ENCODE measurements at places on chromosomes 3 and 15.

DNA sequence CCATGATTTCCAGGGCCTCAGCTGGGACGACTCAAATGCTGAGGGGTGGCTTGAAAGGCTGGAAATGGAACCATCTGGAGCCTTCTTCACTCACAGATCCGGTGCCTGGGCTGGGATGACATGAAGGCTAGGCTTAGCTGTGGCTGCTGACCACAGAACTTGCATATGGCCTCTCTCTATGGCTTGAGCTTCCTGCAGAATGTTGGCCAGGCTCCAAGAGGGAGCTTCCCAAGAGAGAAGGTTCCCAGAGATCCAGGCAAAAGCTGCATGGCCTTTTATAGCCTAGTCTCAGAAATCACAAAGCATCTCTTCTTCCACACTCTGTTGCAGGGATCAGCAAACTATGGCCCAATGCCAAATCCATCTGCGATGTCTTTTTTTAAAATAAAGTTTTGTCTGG lies 44.8 kb downstream of the GATM start:
- no peak for DNase-seq

GRCh38 chr3:146781059-146781458 lies 175.9 kb upstream of the PLSCR5 start:
- no peak for DNase-seq

DNA sequence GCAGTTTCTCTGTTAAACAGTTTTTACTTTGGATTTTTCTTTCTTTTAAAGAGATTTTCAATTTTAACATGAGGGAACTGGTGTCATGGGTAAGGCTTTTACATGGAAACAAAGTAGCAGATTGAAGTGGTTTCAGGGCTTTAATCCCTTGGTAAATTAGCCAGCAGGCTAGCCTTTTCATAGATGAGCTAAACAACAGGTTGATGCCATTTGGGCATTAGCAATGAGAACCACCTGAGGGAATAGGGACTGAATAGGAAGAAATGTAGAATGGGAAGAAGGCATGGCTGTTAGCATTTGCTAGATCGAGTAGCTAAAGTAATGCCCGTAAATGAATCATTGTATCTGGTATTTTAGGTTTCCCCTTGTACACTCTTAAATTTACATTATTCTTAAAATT lies 165.5 kb upstream of the MLF1 start:
- DNase-seq = no peak

DNA sequence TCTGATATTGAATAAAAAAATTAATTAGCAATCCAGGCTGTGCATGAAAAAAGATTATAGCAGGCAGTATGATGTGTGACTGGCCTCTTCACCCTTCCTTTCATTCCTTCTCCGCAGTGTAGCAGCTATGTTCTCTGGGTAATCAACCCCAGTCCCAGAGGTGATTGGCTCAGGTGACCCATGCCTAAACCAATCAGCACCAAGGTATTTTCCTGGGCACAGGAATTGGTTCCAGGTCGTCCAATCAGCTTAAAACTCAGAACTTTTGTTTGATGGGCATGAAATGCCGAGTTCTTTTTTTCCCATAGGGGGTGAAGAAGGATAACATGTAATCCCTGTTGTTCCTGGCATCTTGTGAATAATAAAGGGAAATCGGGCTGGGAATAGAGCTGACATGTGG lies 5.8 kb upstream of the BNC1 start:
- no peak for DNase-seq

- DNase-seq = no peak
Measured at GRCh38 chr15:64548235-64548634, 87.9 kb downstream of the ZNF609 start.

GRCh38 chr3:32910954-32911353 lies 40.5 kb upstream of the CCR4 start:
- DNase-seq = no peak

DNA sequence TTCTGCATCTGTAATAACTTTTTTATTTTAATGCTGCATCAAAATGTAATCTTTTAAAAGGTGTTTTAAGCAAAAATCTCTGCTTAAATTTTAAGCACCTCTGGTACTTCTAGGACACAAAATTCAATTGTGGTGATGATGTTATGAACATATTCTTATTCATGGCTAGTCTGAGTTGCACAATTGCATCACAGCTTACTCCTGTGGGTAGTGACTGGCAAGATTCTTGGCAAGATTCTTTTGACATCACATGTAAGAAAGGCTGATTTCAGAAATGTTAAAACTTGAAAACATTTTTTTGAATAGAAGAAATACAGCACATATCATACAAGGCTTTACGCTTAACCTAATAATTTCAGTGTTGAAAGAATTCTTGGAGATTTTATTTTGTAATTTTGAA lies 35.7 kb downstream of the IQCH start:
- DNase-seq = no peak

DNA sequence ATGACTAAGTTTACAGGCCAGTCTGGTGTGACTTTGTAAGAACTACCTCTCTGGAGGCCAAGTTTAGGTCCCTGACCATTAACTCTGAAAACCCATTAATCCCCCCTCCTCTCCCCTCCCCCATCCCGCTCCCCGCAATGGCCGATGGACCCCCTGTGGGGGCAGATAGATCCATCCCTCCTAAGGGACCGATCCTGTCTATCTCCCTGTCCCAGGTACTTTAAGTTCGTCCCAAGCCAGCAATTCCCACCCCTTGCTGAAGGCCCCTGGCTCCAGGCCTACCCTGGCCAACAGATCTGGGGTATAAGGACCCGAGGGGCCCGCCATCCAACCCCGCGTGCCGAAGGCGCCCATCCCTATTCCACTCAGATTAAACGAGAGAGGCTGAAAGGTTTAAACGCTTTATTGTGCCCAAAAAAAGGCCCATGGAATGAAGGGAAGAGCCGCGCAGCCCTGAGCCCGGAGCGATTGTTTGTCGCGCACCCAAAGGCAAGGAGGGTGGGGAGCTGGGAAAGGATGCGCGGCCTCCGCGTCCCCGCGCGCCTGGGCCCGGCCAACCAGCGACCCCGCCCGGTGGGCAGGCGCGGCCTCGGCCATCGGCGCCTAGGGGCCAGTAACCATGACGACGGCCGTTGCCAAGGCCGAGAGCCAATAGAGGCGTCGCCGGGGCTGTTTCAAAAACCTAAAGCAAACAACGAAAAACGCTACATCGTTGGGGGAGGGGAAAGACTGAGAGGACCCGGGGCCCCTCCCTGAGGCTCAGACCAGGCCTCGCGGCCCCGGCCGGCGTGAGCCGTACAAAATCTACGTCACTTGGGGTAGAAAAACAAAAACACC lies 35.9 kb downstream of the HMCES start:
- no peak for DNase-seq

DNA sequence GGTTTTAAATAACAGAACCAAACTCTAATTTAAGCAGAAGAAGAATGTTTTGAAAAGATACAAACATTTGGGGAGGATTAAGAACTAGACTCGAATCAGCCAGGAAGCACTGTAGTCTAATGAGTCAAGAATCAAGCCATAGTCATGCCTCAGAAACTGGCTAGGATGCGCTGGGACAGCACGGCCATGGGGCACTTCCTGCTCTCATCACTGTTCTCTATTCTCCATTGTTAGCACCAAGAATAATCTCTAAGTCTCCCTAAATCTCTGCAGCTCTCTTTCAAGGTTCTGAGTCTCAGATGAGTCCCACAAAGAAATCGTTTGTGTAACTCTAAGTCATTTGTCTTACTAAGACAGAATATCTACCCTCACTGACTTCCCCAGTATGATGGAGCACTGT lies 399.0 kb upstream of the KCNMB2 start:
- no peak for DNase-seq

DNA sequence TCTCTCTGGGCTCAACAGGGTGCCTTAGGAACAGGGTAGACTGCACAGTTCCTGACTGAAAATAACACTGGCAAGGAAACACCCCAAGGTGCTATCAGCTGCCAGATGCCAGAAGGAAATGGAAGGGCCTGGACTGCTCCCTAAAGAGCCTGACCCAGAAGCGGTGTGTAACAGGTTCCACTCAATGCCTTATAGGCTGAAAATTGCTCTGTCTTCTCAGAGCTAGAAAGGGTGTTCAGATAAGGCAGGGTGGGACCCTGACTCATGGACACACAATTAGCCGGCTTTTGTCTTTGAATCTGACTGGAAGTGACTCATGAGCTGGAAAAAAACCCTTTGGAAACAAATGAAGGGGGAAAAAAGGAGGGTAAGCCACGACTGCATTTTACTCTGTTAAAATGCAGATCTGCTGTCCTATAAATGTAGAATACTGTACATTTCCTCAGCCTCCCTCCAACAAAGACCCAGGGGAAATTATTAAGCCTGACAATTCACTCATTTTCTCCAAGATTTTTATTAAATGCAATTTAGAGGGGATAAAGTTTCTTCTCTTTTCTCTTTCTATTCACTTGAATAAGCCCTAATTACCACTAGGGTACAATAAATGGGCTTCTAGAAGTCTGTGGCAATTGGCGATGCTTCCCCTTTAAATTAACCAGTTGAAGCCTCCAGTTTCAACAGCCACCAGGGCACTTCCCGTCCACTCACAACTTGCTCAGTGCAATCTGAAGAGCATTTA lies 160.2 kb upstream of the TBL1XR1 start:
- DNase-seq = no peak

- no peak for DNase-seq
Measured at GRCh38 chr3:154852515-154852914, 227.6 kb upstream of the MME start.

- no peak for DNase-seq
Measured at GRCh38 chr3:23934253-23934652, 10.8 kb upstream of the NR1D2 start.

DNA sequence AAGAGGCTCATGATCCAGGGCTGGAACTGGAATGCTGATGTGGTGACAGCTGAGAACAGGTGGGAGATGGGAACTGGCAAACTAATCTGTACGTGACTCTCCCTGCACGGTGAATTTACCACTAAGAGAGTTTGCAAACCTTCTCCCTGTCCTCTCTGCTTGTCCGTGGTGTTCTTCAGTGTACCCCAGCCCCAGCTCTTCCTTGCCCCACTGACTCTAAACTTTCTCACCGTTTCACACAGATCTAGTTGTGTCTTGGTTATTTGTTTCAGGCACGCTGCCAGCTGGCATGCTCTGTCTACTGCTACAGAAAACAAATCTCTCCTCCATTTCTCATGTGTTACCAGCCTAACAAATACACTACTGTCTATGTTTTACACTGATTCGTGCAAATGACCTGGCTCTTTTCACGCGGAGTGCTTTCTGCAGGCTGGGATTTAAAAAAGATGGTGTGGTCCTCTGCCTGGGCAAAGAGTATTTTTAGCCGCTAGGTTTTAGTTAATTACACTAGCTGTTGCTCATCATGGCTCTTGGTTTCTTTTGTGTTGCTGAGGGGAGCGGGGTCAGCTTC lies 192.7 kb upstream of the LRIG1 start:
- DNase-seq = no peak

GRCh38 chr15:60399931-60400330 lies 2.1 kb upstream of the ANXA2 start:
- DNase-seq = no peak

DNA sequence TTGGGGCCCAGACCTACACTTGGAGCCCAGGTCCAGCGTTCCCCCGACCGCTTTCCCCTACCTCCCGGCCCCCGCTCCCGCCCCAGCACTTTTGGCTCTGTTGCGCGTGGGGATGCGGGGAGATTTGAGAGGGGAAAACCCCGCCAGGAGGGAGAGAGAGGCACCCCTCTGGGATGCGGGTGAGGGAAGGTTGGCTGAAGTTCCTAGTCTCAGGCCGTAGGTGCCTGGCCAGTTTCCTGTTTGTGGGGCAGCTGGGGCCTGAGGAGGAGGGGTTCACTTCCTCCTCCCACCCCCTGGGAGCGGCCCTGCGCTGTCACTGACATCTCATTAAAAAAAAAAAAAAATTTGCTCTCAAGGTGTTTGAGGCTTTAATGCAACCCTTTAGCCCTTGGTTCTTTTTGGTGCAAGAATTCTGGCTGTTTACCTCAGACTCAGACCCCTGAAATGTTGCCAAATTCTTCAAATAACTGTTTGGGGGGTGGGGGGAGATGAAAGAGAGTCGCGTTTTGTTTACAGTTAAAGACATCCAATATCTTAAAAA lies 2.6 kb downstream of the FAM43A start:
- no peak for DNase-seq

DNA sequence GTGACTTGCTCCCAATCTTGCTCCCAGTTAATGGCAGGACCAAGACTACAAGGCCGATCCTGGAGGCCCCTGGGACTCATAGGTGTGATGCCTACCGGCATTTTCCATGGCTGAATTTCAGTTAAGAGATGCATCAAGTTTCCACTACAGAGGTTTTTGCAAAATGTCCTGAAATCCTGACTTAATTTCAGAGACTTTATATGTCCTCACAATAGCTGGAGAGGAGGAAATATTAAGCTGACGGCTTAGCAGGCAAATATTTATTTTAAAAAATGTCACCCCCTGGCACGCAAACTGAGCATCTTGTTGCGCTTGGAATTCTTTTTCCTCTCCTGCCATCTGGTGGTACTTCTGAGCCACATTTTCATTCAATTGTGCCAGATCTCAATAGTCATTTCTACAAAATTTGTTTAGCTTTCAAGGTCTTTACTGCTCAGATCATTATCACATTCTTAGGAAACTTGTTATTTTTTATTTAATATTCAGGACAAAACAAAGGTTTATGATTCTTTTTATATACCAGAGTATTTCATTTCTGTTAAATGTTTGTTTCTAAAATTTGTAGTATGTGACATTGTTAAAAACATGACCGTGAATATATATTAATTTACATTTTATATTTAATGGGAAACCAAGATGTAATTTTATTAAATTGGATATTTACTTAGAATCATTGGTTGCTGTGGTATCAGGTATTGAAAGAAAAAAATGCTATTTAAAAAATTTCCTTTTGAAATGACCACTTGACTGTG lies 189.2 kb upstream of the THRB start:
- DNase-seq = no peak

DNA sequence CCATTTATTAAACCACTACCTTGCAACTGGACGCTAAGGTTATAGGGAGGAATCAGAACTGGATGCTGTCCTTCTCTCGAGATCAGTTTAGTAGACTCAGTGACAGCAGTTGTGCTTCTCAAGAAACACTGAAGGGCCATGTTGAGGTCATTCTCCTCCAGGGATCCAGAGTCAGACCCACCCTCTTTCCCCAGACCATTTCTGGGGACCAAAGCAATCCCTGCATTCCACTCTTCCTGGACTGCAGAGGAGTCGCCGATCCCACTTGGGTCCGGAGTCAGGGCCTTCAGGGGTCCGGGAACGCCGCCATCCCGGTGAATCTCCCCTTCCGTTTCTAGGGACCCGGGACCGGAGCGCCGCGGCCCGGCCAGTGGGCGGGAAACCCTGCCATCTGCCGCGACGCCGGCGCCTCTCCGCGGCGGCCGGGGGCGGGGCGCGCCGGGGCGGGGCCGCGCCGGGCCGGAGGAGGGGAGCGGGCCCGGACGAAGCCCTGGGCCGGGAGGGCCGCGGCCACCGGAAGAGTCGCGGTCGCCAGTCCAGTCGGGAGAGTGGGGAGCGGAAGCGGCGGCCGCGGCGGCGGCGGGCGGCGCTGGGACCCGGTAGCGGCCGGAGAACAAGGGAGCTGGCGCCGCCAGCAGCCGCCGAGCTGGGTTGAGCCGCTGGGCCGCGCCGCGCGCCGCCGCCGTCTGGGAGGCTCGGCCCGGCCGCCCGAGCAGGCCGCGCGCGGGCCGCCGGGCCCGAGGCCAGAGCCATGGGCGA lies at the start of gene DVL3:
DVL3 (plus strand) TSS at position 493 of the 759 bp plus-strand sequence; CDS start at position 752, 259 bp downstream.
- no peak for DNase-seq
